H4 (cell line): ENCODE measurements at places on chromosomes 11 and 22. TPM values are rescaled to one million over a fixed set of nuclear protein-coding genes. Genes with fewer than 3 reads are reported as not detected.
A peak's percentile ranks its signal among the peaks of the same experiment; 100 is the strongest.

The APOL5 gene
- total RNA-seq = not detected in 2 replicates

The TMEM151A gene
- 0.08 and 0.10 TPM in 2 replicates for total RNA-seq

The STK33 gene
- 8.1 and 10.9 TPM in 2 replicates for total RNA-seq

The DERL3 gene
- total RNA-seq = 0.43 and 1.6 TPM in 2 replicates

GRCh38 chr11:130533113-130533798 is 84.8 kb downstream of the ADAMTS15 start:
- no peak for DNase-seq

DNA sequence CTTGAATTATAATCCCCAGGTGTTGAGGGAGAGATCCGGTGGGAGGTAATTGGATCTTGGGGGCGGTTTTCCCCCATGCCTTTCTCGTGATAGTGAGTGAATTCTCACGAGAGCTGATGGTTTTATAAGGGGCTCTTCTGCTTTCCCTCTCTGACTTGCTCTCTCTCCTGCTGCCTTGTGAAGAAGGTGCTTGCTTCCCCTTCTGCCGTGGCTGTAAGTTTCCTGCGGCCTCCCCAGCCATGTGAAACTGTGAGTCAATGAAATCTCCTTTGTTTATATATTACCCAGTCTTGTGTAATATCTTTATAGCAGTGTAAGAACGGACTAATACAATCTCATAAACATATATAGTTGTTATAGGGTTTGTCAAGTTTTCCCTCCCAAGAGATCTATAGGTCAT is 32.8 kb downstream of the KCNE3 start:
- peak; percentile 18 for DNase-seq

GRCh38 chr11:76680518-76681425 is 10.2 kb upstream of the LRRC32 start:
- DNase-seq = peak; percentile 57

DNA sequence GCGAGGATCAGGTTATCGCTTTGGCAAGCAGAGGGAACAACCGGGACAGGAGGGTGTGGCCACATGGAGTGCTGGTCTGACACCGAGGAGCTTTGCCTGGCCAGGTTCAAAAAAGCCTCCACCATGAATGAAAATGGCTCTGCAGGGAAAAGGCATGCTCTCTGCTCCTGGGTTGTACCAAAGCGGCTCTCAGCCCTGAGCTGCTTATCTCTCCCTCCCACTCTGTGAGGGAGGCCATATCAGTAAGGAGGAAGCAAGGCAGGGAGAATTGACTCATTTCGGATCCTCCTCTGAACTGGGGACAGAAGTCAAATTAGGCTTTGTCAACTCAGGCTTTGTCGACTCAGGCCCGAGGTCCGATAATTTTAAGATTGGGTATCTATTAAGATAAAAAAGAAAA is 82.9 kb upstream of the CRTAM start:
- DNase-seq = no peak

DNA sequence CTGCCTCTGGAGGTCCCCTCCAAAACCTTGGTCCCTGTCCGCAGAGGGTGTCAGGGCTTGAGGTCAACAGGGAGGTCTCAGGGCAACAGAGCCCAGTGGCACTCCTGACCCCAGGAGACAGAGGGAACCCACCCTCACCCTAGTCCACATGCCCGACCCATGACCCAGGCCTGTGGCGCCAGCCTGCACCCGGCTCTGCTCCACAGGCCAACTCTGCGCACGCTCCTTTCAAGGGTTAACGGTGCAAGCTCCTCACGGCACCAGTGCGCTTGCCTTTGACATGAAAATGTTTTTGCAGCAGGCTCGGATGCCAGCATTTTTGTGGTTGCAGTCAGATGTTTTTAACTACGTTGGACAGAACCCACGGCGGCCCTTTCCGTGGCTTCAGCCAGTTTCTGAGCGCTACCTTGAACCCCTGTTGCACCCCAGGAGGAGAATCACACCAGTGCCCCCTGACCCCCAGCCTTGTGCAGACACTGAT is 68.6 kb downstream of the CDKN1C start:
- no peak for DNase-seq

DNA sequence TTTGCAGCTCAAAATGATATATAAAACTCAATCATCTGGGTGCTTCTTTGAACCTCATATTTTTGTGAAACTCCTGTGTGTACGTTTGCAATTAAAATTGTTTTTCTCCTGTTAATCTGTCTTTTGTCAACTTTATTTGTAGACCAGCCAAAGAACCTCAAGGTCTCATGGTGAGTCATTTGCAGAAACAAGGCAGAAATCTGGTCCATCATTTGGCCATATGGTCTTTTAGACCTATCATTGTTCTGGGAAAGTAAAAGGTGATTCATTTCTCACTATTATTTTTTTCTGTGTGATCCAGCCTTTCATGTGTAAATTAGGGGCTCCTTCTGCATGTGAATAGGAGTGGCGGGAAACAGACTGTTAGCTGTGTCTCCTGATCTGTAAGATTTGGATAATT is 399.1 kb upstream of the DDI1 start:
- no peak for DNase-seq

- DNase-seq = no peak
Observed at GRCh38 chr11:2203440-2204259, 32.0 kb upstream of the TH start.

DNA sequence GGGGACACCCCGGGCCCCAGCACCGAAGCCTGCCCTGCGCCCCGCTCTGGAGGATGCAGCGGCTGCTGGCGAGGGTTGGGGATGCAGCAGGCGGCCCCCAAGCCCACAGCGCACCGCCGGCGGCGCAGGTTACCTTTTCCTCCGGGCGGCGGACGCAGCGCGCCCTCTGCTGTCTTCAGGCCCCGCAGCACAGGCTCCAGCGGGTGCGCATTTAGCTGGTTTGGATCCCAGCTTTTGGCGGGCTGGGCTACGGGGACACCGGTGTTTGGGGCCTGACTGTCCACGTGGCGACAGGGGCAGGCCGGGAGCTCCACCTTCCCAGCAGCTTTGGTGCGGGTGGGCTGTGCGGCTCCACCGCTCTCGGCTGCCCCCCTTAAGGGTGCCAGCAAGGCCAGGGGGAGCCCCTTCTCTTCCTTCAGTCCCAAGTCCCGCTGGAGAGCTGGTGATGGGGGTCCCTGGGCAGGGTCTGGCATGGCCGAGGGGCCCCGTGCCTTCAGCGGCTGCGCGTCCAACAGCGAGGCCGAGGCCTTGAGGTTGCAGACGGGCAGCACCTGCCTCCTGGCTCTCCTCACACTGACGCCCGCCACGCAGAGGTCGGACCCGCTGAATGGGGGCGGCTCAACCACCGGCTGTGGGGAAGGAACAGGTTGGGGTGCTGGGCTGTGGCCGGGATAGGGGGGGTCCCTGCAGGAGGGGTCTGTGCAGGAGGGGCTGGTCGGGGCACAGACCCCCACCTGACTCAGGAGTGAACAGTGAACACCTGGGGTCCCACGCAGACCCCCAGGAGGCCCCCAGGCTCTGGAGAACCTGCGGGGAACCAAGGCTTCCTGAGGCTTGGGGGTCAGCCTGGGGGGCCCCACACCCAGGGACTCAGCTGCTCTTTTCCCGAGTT is 18.0 kb upstream of the IL17REL start:
- DNase-seq = peak; percentile 74

GRCh38 chr11:64649291-64649697 is 58.3 kb downstream of the SLC22A12 start:
- no peak for DNase-seq

GRCh38 chr11:61893981-61894380 is 2.6 kb upstream of the FADS3 start:
- no peak for DNase-seq

- DNase-seq = no peak
Observed at GRCh38 chr11:76846441-76846840, 14.3 kb upstream of the ACER3 start.

DNA sequence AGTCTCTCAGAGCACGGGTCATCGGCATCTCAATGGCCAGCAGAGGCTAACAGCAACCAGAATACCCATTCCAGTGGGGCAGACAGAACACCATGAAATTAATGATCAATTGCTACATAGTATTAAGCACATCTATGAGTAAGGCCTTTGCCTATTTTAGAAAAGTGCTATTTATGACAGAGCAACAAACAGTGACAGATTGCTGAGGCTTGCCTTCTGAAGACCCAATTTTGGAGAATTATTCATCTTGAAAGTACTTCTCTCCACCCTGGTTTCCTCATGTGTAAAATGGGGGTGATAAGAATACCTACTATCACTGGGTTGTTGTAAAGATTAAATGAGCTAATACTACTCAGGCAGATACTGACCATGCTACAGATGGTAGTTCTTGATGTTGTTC is 232.7 kb downstream of the TENM4 start:
- no peak for DNase-seq

DNA sequence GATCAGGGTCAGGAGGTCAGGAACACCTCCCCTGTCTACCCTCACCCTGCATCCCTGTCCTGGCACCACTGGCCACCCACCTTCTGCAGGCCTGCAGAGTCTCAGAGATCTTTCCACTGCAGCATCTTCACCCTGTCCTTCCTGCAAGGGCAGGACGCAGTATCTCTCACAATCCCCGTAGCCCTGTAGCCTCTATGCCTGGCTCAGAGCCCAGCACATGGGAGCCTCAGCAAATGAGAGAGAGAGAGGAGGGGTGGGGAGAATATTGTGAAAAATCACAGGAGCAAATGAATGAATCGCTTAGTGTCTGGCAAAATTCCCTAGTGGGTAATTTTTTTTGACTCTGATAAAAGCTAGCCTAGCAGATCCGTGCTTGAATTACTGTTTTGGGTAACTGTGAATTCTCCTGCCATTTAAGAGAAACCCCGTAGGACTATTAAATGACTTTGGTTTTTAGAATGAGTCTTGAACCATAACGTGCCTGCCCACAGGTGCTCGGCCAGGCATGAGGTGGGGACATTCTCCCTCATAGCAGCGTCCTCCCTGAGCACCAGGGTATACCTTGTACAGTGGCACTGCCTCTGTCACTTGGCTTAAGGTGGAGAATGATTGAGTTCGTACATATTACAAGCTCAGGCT is 91.5 kb downstream of the MORC2 start:
- DNase-seq = no peak

DNA sequence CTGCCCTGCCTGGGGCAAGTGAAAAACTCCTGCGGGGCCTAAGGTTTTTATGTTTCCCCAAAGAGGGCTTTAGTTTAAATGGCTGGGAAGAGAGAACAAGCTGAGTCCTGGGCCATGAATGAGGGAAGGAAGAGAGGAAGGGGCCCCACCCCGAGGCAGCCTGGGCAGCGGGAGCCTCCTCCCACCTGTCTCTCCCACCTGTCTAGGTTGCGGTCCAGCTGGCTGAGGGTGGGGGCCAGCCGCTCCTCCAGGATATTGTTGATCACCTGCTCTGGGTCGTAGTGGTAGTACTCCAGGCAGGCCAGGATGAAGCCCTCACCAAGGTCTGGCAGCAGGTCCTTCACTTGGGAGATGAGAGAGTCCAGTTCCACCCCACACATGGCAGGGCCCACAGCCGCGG is 34.6 kb downstream of the UQCR10 start:
- no peak for DNase-seq

DNA sequence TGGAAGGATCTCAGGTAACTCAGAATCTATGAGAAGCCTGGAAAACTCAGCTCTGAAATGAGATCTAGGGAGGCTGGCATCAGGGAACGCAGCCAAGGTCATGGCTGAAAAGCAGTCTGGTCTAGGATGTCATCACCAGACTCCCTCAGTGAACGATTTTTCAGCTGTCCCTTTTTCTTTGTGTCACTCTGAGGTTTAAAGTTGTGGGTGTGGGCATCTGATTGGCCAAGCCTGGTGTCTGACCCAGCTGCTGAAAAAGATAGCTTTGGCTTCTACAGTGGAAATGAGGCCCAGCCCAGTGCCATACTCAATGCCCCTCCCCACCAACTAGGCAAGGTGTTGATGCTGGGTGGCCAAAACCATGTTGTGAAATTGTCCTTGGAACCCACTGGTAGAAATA is 14.5 kb downstream of the RPS3 start:
- DNase-seq = no peak

DNA sequence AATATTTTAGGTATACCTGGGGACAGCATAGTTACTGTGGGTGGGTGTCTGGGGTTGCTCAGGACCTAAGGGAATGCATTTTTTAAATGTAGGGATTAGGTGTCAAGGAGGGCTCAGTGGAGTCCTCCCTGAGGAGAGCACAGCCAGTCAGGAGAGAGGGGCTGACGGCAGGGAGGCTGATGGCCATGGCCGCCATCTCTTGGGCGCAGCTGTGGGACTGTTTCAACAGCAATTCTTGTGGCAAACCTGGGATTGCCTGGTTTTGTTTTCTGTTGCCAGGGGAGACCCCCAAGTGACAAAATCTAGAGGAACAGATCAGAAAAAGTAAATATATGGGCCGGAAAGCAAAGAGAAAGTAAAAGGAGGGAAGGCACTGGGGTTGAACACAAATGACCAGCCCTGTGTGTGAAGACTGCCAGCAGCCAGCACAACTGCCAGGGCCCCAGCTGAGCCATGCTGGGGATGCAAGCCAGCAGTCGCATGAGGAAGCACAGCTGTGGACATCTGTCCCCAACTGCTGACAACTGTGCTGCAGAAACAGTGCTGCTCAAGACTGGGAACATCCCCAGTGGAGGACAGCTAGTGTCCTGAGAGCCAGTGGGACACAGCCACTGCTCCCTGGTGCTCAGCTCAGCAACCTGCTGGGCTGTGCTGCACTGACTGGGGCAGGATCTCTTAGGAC is 10.5 kb downstream of the MIF start:
- no peak for DNase-seq

GRCh38 chr11:829847-830294 is 2.2 kb downstream of the CRACR2B start:
- no peak for DNase-seq

- no peak for DNase-seq
Observed at GRCh38 chr11:96061069-96061468, 137.2 kb upstream of the MTMR2 start.

GRCh38 chr11:93251922-93252321 is 54.1 kb upstream of the SLC36A4 start:
- DNase-seq = no peak

DNA sequence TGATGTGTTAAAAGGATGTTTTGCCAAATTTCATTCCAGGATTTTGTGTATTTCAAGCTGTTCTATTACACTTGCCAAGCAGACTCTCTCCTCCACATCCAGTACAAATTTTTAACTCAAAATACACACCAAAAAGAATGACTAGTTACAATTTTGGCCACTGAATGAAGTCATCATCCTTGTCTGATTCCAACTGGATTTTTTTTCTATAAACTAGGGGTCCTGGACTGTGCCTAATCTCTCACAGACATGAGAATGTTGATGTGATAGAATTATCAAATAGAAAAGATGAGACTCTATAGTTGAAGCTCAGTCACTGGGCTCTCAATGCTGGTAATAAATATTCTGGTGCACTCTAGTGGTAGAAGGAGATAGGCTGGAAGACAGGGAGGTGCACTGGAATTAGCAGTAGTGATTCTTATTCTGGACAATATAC is 85.8 kb downstream of the FANCF start:
- DNase-seq = peak; percentile 17
